Stimulated activated CD4-positive, alpha-beta T cell treated with anti-CD3 and anti-CD28 coated beads, TNF-alpha, amount 100 ng/mL, for 1 hour (primary cell): ENCODE measurements at places on chromosomes 2 and 18.

DNA sequence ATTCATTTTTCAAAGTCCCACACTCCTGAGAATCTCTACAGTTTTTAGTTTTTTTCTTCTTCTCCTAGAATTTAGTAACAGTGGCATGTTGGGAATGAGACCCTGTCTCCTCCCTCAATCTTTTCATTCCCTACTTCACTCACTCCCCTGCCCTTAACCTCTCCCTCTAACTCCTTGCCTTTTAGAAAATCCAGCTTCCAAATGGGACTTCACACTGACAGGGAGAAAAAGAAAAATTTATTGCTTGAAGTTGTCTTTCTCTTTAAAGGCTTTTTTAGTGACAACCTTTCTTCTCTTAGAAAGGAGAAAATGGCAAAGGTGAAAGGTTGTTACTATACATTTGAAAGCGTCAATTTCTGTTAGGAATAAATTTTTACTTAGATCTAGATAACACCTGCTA, 359.2 kb downstream of the CDH7 start:
- DNase-seq = no peak

DNA sequence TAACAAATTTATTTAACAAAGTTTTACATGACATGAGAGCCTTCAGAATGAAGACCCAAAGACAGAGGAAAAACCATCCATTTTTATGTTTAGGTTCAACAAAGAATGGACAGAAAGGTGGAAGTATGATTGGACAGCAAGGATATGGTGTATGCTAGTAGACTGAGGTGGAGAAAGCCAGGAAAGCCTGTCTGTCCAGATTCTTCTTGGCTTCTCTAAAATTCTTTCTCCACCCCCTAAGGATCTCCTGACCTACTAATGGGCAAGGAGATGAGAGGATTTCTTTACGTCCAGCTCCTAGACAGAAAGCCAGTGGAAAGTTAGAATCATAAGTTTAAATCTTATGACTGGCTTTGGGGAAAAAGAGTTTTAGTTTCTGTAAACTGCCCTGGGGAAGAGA, 3.0 kb downstream of the ATIC start:
- DNase-seq = no peak

DNA sequence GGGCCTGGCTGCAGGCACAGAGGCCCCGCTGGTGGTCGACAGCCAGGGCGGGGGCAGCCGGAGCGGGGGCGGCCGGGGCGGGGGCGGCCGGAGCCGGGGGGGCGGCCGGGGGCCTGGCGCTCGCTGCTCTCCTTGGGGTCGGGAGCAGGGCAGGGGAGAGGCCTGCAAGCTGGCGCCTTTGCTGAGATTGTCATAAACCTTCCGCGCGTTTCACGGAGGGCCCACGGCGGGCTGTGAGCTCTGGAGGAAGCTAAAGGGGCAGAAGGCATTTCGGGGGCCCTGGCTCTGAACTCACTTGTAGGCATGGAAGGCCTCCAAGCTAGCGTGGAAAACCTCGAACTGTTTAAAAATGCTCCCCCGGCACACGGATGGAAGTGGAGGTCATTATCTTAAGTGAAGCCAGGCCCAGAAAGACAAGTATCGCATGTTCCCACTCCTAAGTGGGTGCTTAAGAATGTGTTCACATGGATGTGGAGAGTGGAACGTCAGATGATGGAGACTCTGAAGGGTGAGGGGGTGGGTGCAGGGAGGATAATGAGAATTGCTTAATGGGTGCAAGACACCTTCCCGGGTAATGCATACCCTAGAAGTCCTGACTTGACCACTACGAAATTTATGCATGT, 629 bp downstream of the PRELID3A start:
- DNase-seq = no peak

DNA sequence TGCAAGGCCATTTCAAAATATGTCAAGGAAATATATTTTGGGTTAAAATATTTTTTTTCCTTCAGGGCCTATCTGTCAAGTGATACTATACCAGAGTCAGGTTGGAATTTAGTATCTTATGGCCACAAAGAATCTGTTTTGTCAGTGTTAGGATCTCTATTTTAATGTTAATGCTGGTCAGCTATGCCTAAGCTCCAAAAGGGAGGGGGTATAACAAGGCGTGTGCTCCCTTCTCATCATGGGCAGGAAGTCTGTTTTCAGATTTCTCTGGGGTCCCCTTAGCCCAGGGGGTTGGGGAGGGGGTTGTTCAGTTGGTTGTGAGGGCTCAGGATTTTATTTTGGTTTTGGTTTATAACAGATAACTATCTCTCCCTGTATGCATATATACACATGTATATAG, 126.4 kb downstream of the TMEM163 start:
- DNase-seq = no peak

DNA sequence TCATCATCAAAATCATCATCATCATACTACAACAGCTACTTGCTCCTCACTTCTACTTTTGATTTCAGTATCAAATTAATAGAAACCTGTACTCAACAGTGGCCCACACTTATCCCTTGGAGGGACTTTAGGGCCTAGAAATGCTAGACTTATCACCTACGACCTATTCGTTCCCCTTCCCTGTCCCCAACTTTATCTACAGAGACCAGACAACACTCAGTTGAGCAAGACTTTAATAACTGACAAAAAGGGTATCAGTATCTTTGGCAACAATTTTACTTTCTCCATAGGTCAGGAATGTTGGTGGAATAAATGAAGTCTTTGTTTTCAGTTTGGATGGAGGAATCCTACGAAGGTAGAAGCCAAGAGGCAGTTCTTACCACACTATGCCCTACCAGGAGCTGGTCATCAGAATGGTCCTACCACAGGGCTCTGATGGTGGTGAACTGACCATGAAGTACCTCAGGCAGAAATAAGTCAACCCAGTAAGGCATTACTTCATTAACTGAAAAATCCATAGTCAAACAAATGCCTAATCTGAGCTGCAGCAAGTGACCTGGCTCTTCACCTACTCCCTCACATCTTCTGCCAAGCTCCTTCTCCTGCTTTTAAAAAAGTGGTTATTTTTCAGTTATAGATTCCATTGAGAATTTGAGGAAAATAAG, 26.6 kb downstream of the MBD2 start:
- DNase-seq = no peak

- DNase-seq = no peak
Observed at GRCh38 chr2:193935114-193935513, 1721.9 kb upstream of the SLC39A10 start.

DNA sequence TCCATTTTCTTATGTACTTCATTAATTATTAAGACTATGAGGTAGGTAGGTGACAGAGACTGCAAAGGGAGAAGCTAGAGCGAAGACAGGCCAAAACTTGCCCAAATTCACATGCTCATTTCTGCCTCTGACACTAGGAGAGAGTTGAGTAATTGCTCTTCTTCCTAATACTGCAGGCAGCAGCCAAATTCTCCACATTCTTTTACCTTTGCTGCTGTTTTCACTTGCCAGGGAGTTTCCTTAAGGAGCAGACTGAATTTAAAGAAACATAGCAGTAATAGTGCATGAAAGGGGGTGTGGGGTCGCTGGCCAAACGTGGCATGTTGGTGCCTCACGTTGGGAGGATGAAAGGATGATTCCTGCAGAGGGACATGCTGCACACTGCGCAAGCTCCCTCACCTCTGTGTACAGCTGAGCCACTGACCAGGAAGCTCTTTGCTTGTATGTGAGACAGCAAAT, 12.3 kb downstream of the CRIM1 start:
- DNase-seq = no peak

DNA sequence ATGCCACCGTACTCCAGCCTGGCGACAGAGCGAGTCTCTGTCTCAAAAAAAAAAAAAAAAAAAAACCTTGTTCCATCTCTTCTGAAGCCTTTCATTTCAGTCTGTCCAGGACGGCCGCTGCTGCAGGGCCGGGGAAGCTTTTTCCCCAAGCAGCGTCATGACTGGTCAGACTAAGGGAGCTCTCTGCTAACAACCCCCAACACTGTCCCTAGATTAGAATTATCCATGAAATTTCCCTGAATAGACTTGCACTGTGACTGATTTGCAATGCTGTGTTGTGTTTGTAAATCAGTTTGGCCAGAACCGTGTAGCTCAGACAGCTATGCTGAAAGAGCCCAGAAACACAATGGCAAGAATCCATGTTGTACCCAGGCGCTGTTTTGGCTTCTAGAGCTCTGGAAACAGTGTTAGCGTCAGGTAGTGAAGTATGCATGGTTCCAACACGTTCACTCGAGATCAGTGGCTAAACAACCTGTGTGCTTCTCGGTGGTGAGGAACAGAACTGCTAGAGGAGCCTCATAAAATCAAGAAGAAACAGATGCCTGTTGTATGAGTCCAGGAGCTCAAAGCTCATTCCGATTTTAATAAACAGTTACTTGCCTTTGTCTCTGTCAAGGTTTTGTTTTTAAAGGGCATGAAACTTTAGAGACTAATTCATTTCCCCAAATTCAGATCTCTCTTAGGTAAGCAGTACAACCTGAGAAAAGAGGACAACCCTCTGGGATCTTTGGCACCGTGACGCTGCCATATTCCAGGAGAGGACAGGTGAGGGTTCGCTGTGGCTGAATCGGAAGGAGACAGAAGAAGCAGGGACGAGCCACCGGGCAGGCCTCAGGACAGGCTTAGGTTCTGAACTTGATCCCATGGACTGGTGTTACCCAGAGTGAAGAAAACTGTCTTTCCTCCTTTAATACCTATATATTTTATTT, 43.5 kb downstream of the GORASP2 start:
- DNase-seq = no peak

- DNase-seq = no peak
Observed at GRCh38 chr2:237482485-237482884, 4.6 kb upstream of the MLPH start.

- DNase-seq = no peak
Observed at GRCh38 chr2:130737592-130737991, 8.7 kb downstream of the GPR148 start.

DNA sequence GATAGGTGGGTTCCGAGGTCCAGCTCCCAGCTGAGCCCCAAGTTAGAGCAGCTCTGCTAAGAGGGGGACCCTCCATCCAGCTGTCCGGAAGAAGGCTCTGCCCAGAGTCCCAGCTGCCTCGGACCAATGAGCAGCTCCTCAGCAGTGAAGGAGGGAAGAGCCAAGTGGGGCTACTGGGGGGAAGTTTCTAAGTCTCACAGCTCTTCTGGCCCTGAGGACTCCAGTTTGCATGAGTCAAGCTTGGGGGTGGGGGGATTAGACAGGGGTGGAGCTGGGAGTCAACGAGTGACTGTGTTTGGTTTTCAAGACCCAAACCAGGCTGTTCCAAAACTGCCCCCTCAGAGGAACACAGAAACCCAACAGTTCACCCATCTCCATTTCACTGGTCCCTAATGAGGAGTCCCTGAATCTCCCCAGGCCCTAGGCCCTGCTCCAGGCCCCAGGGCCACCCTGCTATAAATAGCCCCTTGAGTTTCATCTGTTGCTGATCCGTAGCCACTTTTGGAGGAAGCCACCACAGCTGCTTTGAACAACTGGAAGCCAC, 100.9 kb downstream of the TNS1 start:
- DNase-seq = no peak

DNA sequence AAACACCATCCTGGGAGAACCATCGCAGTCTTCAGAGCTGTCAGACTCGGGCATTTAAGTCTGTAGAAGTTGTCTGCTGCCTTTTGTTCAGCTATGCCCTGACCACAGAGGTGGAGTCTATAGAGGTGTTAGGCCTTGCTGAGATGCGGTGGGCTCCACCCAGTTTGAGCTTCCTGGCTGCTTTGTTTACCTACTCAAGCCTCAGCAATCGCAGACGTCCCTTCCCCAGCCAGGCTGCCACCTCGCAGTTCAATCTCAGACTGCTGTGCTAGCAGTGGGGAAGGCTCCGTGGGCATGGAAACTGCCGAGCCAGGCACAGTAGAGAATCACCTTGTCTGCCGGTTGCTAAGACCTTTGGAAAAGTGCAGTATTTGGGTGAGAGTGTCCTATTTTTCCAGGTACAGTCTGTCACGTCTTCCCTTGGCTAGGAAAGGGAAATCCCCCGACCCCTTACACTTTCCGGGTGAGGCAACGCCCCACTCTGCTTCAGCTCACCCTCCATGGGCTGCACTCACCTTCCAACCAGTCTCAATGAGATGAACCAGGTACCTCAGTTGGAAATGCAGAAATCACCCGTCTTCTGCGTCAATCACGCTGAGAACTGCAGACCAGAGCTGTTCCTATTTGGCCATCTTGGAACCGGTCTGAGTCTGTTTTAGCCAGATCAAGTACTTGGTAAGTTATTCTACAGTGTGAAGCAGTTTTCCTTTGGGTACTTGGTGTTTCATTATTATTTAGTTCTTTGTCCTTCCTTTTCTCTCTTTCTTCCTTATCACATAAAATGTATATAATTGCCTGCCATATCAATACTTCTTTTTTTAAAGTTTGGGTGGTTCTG, 71.5 kb downstream of the CDC42EP3 start:
- DNase-seq = no peak

DNA sequence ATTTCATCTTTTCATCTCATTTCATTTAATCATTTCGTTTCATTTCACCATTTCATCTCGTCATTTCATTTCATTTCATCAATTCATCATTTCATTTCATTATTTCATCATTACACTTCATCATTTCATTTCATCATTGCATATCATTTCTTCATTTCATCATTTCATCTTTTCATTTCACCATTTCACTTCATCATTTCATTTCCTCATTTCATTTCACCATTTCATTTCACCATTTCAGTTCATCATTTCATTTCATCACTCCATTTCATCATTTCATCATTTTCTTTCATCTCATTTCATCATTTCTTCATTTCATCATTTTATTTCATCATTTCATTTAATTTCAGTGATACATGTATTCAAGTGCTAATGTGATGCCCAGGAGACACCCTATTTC, 127.1 kb downstream of the ANKRD30BL start:
- DNase-seq = no peak

DNA sequence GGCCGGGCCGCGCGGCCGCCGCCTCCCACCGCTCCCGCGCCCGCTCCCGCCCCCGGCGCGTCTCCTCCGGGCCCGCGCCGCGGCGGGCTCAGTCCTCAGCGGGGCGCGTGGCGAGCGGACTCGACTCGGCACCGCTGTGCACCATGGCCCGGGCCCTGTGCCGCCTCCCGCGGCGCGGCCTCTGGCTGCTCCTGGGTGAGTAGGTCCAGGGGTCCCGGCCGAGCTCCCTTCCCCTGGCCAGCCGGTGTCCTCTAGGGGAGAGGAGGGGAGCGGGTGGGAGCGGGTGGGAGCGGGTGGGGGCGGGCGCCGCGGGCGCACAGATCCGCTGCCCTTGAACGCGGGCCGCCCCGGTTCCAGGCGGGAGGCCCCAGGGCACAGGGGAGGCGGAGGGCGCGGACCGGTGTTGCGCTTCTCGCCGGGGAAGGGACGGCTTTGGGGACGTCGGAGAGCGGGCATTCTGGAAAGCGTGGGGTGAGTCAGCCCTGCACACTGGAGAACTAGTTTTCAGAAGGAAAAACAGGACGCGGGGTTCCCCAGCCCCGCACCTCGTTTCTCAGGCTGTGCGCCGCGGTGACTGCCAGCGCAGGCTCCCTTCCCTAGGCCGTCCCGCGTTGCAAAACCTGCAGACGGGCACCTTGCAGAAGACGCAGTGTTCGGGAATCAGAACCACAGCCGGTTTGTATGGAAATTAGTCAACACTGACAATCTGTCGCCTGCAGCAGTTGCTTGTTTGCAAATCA, at the start of gene RAMP1:
RAMP1 (plus strand) TSS at position 91 of the 740 bp plus-strand sequence; CDS start at position 144, 53 bp downstream.
- DNase-seq = no peak

DNA sequence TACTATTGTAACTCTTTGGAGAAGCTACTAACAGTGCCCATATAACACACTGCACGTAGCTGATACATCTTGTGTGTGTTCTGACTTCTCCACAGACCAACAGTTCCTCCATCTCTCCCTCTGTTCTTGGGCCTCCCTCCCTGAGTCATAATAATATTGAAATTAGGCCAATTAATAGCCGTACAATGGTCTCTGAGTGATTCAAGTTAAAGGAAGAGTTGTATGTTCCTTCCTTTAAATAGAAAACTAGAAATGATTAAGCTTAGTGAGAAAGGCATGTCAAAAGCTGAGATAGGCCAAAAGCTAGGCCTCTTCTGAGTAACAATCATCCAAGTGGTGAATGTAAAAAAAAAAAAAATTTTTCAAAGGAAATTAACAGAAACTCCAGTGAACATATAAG, 828.4 kb upstream of the CHAC2 start:
- DNase-seq = no peak
